ENCODE measurements at places on chromosomes 16 and 17.

- DNase-seq, result no peak
Measured at GRCh38 chr17:57009737-57010445, 32.0 kb downstream of the SCPEP1 start.

DNA sequence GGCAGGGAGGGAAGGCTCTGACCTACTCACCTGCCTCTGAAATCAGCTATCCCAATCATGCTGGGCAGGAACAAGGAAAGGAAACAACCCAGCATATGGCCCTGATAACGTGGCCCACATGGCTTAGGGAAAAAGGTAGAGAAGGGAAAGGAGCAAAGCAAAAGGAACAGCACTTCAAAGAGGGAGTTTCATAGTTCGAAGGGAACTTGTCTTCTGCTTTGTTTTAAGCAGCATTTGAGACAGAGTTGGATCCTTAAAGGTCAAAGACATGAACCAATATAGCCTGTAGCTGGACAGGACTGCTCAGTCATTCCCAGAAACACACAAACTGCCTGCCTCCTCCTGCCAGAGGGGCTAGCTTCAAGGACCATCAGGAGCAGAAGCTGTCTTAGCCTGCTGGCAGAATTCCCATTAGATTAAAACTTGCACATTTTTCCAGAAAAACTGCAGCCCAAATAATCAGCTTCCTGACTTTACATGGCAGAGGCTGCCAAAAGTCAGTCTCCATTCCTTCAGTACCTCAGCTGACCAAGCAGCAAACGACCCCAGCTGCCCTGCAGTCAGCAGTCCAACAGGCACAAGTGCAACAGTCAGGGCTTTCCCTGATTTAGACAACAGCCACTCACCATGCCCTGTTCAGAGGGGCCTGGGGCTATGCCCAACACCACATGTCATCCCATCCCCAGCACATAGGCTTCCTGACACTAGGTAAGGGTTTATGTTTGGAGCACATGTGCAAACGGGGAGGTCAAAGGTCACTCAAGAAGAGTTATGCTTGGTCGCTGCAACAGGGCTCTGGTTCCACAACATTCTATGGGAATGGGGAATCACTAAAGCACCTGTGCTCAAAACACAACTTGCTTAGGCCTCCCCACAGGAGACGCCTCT is 32.5 kb downstream of the RANBP10 start:
- DNase-seq, result no peak

DNA sequence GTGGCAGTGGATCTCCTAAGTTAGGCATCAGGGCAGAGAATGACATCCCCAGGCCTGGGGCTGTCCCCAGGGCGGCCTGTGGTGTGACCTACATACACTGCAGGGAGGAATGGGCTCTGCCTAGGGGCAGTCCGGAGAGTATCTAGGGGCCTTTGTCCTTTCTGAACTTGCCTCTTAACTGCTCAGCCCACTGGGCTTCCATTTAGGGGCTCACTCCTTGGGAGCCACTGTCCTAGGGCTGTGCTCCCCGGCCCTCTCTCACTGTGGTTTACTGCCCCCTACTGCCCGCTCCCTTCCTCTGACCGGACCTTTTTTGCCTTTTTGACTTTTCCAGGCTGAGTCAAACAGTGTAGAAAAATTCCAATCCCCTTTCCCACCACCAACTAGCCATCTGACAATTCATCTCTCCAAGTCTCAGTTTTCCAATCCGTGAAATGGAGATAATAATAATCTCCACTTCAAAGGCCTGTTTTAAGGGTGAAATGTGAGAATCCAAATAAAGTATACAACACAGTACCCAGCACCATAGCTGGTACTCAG is 66.8 kb downstream of the DNAH3 start:
- peak; percentile 29 for DNase-seq

GRCh38 chr16:57530522-57531252 is 5.7 kb downstream of the CCDC102A start:
- DNase-seq, result no peak

- no peak for DNase-seq
Measured at GRCh38 chr17:64777415-64778239, 115.5 kb upstream of the SMURF2 start.

DNA sequence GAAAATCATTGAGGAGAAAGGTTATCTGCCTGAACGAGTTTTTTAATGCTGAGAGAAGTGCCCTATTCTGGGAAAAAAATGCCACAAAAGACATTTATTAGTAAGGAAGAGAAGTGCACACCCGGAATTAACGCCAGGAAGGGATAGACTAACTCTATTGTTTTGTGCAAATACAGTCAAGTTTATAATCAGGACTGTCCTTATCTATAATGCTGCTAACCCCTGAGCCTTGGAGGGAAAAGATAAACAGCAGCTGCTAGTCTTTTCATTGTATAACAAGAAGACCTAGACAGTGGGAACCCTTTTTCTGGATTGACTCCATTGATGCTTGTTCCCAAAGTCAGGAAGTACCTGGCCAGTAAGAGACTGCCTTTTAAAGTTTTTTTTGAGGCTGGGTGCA is 26.5 kb downstream of the BCAS3 start:
- no peak for DNase-seq

- DNase-seq, result no peak
Measured at GRCh38 chr17:75888484-75888883, 8.3 kb downstream of the TRIM65 start.

- DNase-seq, result no peak
Measured at GRCh38 chr16:56600398-56600999, 7.9 kb upstream of the MT2A start.

DNA sequence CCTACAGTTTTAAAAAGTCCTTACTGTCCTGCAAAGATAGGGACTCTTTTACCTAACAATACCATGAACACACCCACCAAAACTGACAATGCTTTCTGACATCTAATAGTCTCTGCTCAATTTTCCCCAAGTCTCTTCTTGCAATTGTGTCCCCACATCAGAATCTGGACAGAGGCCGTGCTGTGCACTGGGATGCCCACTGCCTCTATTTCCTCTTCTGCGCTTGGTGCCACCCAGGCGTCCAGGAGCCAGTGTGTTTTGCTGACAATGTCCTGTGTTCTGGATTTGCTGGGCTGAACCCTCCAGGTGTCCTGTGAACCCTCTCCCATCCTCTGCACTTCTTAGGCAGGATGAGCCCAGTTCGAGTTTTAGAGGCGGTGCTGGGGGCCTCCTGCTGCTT is 6.4 kb upstream of the ARHGDIA start:
- no peak for DNase-seq

All from stimulated activated CD8-positive, alpha-beta memory T cell treated with anti-CD3 and anti-CD28 coated beads, Interleukin-15, amount 100 ng/mL, for 24 hours (primary cell).